Myocyte (in vitro differentiated cells): ENCODE measurements at places on chromosomes 16 and 17. TPM values are rescaled to one million over a fixed set of nuclear protein-coding genes. Genes with fewer than 3 reads are reported as not detected.

DNA sequence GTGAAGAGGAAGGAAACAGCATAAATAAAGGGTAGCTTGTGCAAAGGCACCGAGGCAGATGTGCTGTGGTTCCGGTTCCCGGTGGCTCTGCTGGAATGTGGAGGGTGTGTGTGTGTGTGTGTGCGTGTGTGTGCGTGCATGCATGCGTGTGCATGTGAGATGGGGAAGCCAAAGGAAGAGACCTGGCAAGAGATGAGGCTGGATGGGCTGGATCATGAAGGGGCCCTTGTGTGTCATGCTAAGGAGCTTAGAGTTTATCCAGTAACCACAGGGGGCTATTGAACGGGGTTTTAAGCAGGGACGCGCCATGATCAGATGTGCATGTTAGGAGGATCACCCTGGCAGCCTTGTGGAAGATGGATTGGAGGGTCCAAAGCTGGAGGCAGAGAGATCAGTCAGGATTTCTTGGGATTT, 8.3 kb downstream of the WSCD1 start:
- DNase-seq, result no peak

DNA sequence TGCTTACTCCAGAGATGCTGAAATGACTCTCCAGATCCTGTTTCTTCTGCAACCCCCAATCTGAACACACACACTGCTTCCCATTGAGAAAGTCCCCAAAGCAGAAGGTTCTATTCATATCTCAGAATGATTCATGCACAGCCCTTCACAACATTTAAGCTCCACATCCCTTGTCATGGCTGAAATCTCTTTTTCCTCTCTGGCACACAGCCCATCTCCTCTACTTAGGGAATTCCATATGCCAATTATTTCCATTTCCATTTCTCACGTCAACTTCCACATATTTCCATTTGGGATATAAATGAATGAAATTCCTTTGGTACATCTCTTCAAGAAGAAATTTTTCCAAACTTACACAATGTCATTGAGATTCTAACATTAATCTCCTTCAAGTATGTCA, 119.6 kb downstream of the CDH11 start:
- DNase-seq, result peak; percentile 44

DNA sequence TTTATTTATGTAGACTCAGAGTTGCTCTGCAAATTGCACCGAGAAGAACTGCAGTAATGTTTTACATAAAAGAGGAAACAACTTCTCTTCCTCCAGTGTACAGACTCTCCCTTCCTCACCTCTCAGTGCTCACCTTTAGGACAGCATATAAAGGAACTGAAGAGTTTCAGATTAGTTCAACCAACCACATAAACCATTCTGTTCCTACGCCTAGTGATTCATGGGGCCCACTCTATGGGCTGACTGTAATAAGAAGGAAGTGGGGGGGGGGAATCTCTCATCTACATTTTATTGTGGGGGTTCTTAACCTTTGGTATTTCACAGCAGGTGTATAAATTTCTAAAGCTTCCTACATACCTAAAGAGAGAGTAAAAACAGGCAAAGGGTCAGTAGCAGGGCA, 18.3 kb downstream of the ZSWIM7 start:
- DNase-seq, result no peak

DNA sequence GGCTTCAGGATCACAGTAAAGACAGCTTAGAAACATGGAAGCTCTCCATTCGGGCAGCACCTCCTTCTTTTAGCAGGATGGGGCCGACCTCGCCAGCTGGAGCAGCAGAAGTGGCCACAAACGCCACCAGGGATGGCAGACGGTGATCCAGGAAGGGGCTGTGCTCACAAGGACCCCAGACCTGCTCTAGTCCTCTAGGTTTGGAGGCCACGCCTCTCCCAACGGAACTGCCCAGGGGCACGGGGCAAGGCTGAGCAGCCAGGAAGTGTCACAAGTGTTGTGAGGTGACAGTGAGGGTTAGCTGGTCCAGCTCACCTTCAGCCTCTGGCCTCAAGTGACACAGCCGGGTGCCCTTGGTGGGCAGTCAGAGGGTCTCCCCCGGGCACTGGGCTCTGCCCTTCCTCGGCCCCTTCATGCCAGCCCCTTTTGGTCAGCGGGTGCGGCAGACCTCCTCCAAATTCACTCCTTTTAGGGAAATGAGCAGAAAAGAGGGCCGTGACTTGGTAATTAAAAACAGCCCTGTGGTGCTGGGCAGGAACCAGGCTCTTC, 20.4 kb downstream of the CEP295NL start:
- DNase-seq, result peak; percentile 72

GRCh38 chr17:12388226-12388625, 277.5 kb upstream of the MYOCD start:
- DNase-seq, result no peak

The KRTAP9-8 gene
- not detected in 2 replicates for total RNA-seq
